ENCODE measurements at places on chromosomes 13 and 19. TPM values are rescaled to one million over a fixed set of nuclear protein-coding genes. Genes with fewer than 3 reads are reported as not detected.

Gene ARRDC5
- not detected for total RNA-seq

Gene DNASE2
- 19.2 TPM for total RNA-seq

Gene P2RY11
- total RNA-seq, result 4.2 TPM

Gene STXBP2
- 9.7 TPM for total RNA-seq

Gene KLK15
- not detected for total RNA-seq

Gene C13orf46
- 0.37 TPM for total RNA-seq

Gene LILRB3
- total RNA-seq, result 4.3 TPM

DNA sequence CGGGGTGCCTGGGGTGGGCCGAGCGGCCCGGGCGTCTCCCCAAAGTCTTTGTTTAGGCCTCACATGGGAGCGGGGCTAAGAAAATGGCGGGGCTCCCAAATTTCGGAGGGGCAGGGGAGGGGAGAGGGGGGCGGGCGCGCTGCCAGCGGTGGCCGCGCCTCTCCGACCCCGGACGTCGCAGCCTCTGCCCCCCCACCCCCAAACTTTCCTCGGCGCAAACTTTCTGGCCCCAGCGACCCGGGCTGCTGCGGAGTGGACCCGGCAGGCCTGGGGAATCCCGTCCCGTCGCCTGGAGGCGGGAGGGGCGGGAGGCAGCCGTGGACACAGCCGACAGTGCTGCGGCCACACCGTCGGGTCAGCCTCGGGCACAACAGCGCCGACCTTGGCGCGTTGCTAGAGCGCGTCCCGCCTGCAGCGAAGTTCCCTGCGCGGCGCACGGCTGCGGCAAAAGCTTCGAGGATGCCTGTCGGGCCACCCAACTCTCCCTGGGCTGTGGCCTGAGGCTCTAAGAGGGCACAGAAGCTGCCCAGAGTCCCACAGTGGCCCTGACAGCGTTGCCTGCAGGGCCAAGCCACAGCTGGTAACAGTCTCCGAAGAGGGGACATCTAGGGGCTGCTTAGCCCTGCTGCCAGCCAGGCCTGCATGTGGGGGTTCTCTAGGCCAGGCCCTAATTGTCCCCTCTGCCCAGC is 1.3 kb downstream of the NFIX start:
- peak; percentile 76 for DNase-seq

DNA sequence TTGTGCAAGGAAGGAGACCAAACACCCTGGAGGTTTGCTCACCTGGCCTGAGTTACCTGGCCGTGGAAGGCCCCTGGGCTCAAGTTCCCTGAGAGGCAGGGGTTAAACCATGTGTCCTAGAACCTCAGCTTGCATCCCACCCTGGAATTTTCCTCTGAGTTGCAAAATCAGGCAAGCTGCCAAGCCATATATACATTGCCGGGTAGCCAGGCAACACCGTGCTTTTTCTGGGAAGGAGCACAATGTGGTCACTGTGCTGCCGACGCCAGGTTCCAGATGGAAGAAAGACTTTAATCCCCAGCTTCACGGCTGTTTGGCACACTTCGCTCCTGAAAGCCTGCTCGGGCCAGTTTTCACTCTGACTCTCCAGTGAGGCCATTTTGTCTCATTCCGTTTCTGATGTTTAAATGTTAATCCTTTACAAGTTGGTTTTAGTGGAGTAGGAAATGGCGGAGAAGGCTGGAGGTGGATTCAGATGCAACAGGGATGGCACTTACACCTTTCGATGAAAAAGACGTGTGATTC is 60.1 kb upstream of the PEG3 start:
- no peak for DNase-seq

GRCh38 chr13:75432811-75433244 is 49.1 kb downstream of the TBC1D4 start:
- no peak for DNase-seq

GRCh38 chr13:67619351-67619994 is 389.3 kb upstream of the PCDH9 start:
- DNase-seq, result no peak

DNA sequence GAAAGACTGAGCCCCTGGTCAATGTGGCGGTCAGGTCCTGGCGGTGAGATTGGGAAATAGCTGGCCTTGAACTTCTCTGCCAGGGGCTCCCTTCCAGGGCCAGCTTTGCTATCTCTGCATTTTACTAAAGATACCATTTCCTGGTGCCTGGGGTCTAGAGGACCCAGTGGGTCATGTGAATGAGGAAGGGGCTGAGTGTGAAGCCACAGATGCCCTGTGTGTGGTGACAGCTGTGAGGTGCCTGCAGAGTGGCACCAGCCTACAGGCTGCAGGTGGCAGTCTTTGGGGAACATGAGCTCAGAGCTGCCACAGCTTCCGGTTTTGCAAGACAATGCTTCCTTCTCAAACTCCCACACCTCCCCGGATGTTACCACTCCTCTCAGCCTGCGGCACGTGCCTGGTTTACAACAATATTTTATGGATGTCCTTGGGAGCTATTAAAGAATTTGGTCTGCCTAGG is 5.2 kb upstream of the MLNR start:
- peak; percentile 50 for DNase-seq

DNA sequence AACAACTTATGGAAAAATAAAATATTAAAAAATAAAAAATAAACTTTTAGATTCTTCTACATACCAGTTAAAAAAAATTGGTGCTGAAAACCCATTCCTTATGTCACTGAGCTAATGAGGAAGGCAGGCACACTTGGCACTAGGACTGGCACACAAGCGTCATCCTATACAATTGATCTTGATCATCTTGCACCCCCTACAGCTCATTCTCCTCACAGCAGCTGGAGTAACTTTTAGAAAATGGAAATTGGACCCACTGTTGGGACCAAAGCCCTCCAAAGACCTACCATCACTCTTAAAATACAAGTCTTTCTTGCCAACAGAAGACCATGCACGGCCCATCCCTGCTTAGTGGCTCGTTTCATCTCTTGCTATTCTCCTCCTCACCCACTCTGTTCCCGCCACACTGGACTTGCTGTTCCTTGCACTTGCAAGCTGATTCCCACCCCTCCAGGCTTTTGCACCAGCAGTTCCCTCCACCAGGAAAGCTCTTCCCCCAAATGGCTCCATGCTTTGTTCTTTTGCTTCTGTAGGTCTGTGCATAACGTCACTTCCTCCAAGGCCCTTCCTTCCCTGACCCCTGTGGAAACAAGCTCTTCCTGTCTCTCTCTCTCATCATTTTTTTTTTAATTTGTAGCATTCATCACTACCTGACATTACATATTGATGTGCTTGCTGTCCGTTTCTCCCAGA is 11.6 kb downstream of the CTU1 start:
- no peak for DNase-seq

- DNase-seq, result peak; percentile 37
These were observed 478.4 kb downstream of the TSHZ3 start for GRCh38 chr19:30870876-30871275.

DNA sequence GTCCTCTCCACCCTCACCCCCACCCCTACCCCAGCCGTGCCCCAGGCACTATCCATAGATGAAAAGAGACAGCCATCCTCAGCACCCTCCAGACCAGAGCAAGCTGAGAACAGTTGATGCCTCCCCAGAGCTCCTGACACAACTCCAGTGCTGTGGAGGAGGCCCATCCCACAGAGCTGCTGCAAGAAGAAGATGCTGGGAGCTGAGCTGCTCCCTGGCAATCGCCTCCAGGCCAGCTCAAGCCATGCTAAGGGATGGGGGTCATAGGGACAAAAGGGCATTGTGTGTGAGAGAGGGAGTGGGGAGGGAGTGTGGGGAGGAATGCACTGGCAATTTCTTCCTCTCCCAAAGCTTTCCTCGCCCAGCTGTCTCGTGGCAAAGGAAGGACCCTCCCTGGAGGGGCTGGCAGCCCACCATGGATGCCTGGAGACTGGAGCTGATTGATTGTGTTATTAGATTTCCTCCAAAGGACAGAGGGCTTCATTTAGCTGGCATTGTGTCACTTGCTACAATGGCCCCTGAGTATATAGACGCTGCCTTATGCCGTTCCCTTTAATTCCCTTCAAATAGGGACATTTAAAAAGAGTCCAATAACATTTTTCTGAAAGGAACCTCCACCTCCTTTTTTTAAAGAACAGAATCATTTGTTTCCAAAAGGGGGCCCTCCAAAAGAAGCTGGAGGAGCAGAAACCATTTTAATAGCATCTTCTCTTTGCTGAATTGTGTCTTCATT is 476.4 kb downstream of the FOXO1 start:
- DNase-seq, result peak; percentile 36

- peak; percentile 27 for DNase-seq
These were observed 2.8 kb upstream of the IFNL2 start for GRCh38 chr19:39265321-39265916.

- no peak for DNase-seq
These were observed 7.1 kb downstream of the PNMA8B start for GRCh38 chr19:46488551-46488950.

- DNase-seq, result no peak
These were observed 21.1 kb upstream of the STK24 start for GRCh38 chr13:98598043-98598442.

GRCh38 chr13:66809485-66809884 is 420.7 kb downstream of the PCDH9 start:
- no peak for DNase-seq

GRCh38 chr19:50959731-50960500 is 7.1 kb upstream of the KLK5 start:
- DNase-seq, result no peak

GRCh38 chr19:4088975-4089374 is 22.3 kb upstream of the ZBTB7A start:
- DNase-seq, result no peak

- no peak for DNase-seq
These were observed 13.6 kb downstream of the C13orf42 start for GRCh38 chr13:51097353-51098043.

GRCh38 chr19:3363841-3364500 is 2.4 kb upstream of the NFIC start:
- no peak for DNase-seq

DNA sequence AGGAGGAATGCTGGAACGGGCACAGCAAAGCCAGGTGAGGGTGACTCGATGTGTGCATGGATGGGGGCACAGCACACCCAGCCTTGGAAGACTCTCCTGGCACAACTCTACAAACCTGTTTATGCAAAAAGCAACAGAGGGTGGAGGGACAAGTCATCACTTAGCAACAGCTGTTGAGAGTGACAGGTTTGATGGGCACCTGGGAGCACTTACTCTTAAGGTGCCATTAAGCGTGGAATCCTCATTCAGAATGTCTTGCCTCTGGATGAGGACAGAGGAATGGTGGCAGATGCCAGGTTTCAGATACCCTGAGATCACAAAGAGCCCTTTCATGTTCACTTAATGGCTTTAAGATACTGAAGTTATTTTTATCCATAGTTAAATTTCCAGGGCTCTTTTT is 97.0 kb downstream of the DCT start:
- DNase-seq, result no peak

DNA sequence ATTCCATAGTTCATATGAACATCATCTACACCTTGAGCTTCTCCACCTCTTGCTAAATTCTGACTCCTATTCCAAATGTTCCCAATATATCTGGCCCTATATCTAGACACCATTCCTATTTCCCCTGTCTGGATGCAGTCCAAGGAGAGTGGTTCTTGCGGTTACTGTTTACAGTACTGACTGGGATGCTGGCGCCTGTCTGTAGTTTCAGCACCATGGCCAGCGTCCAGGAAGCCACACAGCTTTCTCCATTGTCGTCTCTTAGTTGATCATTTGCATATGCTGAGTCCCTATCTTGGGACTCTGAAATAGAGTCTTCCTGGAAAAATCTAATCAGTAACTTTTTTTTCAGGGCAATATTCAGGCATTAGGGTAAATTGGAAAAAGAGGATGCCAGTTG is 14.9 kb downstream of the LAIR2 start:
- peak; percentile 55 for DNase-seq

GRCh38 chr19:5987077-5987818 is 9.3 kb upstream of the RANBP3 start:
- DNase-seq, result peak; percentile 69

DNA sequence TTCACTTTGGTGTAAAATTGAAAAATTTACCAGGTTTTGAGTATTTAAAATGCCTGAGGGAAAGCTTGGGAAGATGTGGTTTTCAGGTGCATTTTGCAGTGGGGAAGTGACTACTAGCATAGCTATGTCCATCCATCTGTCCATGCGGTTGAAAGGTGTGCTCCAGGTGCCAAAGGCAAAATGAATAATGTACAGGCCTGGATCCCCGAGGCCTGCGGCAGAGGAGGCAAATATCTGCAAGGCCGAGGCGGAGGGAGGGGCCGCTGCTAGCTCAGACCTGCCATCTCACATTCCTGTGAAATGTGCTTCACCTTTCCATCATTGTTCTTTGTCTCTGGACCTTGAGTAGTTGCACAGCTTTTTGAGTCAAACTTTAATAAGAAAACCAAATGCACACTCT is 65.5 kb downstream of the ERCC5 start:
- DNase-seq, result no peak

DNA sequence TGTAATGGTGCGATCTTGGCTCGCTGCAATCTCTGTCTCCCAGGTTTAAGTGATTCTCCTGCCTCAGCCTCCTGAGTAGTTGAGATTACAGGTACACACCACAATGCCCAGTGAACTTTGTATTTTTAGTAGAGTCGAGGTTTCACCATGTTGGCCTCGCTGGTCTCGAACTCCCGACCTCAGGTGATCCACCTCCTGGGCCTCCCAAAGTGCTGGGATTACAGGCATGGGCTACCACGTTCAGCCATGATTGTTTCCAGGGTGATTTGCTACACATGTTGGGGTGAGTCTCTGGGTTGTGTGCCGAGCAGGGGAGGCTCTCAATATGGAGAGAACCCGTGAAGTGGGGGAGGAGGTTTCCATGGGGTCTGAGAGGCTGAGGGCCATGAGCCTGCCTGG is 24.8 kb upstream of the CEACAM21 start:
- DNase-seq, result no peak

DNA sequence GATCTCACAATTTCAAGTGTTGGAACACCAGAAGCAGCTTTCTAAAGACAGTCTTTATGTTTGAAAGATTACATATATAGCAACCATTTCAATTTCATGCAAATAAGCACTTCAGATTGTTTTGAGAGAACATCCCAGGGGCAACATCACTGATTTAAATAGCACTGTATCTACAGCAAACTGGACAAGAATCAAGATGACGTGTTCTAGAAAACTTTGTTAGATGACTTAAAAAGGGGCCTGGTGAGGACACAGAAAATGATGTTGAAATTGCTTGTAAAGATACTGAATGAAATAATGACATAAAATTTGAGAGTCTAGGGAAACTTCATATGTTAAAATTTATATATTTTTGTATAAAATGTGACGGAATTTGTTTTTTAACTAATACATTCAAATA is 277.1 kb downstream of the KLF12 start:
- no peak for DNase-seq

DNA sequence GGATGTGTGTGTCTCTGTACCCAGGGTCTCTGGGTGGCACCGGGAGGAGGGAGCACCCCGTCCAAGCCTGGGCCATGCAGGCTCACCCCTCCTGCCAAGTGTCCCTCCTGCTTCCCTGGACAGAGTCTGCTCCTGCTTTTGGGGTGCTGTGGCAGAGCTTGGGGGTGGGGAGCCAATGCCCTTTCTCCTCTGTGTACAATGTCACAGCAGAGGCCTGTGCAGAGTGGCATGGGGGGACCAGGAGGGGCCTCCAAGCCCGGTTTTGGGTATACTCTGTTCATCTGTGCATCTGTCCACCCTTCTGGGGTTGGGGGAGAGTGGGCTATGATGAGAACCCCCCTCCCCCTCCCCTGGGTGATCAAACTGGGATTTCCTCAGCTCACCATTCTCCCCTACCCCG is 33.5 kb downstream of the PDE4A start:
- DNase-seq, result no peak

- DNase-seq, result peak; percentile 67
These were observed at the start of gene SHC2 for GRCh38 chr19:460877-461720. Gene SHC2, minus strand, starts transcription at chr19:461033. Its CDS starts 37 bp downstream, at chr19:460996.

- no peak for DNase-seq
These were observed 36.7 kb downstream of the LNX2 start for GRCh38 chr13:27583645-27584044.

- DNase-seq, result no peak
These were observed 59.9 kb upstream of the TPP2 start for GRCh38 chr13:102536695-102537485.

- no peak for DNase-seq
These were observed 15.8 kb upstream of the C19orf33 start for GRCh38 chr19:38288123-38288855.
